ENCODE measurements at places on chromosomes 13 and 19.

GRCh38 chr13:22196777-22197176, 525.9 kb downstream of the FGF9 start:
- DNase-seq, result no peak

- peak; percentile 71 for DNase-seq
These were observed 211.7 kb downstream of the LIG4 start for GRCh38 chr13:108003626-108004025.

DNA sequence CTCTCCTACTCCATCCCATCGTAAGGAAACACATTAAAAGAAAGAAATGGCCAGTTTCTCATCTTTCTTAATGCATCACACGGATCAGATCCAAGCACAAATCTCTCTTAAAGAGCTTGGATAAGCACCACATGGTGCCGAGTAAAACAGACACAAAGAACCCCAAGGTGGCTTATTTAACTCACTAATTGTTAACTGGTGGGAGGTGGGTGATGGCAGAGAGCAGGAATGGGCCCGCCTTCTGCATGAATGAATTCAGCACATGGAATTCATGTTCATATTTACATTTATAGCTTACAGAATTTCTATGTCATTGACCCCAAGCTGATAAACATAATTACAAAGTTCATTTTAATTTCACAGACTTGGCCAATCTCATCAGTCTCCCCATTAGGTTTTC, 89.9 kb downstream of the MZT1 start:
- DNase-seq, result no peak

GRCh38 chr19:19406878-19407632, 1.6 kb downstream of the GATAD2A start:
- no peak for DNase-seq

- DNase-seq, result no peak
These were observed 873.8 kb downstream of the GPC5 start for GRCh38 chr13:92272177-92272576.

DNA sequence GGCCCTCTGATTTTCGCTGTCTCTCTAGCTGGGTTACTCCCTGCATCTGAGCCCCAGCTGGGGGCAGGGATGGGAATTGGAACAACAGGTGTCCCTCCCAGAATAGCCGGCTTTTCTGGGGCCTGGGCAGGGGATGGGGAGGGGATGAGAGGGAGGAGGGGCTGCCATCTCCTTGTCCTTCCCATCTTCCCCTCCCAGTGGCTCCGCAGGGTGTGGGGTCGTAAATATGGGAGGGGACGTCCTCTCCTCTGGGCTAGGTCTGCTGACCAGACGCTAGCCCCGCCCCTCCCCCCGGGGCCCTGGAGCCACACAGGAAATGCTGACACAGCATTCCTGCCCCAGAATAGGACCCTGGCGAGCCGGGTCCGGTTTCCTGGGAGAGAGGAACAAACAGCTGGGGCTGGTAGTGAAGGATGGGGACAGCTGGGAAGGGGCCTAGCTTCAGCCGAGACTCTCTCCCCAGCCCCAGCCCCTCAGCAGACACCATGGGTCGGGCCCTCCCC, 1.1 kb downstream of the RYR1 start:
- DNase-seq, result no peak

All from NCI-H1417 treated with DMSO at 0.1 percent for 48 hours (cell line).